Testis (tissue), 5 donors: ENCODE measurements at places on chromosomes 3 and 15. TPM values are rescaled to one million over a fixed set of nuclear protein-coding genes. Genes with fewer than 3 reads are reported as not detected.

GRCh38 chr3:128859630-128860029 is 19.8 kb upstream of the ACAD9 start:
- H3K4me3 ChIP-seq, result no peak overlapping the region
- no peaks in the 10 kb centered on the region for H3K36me3 ChIP-seq
- H3K4me1 ChIP-seq, result peaks cover 7% of the 10 kb centered on the region
- no peak for DNase-seq
- no peaks in the 10 kb centered on the region for H3K27me3 ChIP-seq

DNA sequence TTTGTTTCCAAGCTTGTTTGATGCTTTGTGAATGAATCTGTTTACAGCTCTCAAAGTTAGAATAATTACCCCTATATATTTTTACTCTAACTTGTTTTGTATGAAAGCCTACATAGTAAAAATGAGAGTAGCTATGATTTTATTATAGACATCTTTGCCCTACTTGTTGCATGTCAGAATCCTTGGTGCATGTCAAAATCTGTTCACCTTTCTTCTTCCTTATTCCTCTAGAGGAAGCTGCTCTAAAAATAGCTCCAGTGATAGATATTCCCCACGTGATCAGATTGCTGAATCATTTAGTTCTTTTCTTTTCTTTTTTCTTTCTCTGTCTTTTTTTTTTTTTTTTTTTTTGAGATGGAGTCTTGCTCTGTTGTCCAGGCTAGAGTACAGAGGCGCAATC is 39.8 kb downstream of the LRRC49 start:
- H3K27me3 ChIP-seq, result no peaks in the 10 kb centered on the region
- H3K4me3 ChIP-seq, result no peak overlapping the region
- no peak overlapping the region for H3K27ac ChIP-seq
- H3K36me3 ChIP-seq, result no peaks in the 10 kb centered on the region
- no peaks in the 10 kb centered on the region for H3K4me1 ChIP-seq
- DNase-seq, result no peak

DNA sequence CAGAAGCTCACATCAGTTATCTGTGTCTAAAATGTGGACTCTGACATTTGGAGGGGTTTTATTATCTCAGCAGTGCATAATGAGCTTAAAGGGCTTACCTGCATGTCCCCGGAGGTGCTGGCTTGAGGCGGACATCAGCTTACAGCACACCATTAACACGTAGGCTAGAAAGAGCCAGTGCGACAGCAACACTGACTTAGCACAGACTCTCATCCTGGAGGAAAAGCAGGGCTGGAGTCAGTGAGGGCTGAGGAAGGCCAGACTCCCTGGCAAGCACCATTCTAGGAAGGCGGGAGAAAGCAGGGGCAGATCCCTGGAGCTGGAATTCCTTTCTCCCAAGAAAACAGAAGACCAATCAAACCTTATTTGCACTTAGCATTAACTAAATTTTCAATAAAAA is 51.7 kb downstream of the TAFA4 start:
- H3K27me3 ChIP-seq, result no peaks in the 10 kb centered on the region
- no peak for DNase-seq
- H3K27ac ChIP-seq, result no peak overlapping the region
- no peak overlapping the region for H3K4me3 ChIP-seq

- no peak for DNase-seq
- no peak overlapping the region for H3K27ac ChIP-seq
- no peaks in the 10 kb centered on the region for H3K36me3 ChIP-seq
- H3K27me3 ChIP-seq, result no peaks in the 10 kb centered on the region
- H3K4me3 ChIP-seq, result no peak overlapping the region
- H3K4me1 ChIP-seq, result no peaks in the 10 kb centered on the region
These were observed 398.6 kb downstream of the ZIC1 start for GRCh38 chr3:147807776-147808175.

DNA sequence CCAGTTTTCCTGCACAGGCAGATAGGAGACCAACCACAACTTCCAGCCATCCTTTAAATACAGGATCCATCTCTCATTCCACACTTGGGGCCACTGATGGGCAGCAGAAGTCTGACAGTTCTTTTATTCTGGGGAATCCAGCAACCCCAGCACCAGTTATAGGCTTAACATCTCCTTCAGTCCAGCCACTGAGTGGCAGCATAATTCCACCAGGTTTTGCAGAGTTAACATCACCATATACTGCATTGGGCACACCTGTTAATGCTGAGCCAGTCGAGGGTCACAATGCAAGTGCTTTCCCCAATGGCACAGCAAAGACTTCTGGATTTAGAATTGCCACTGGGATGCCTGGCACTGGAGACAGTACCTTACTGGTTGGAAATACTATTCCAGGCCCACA is 2.9 kb downstream of the NPAP1 start:
- H3K4me3 ChIP-seq, result no peak overlapping the region
- no peak for DNase-seq

DNA sequence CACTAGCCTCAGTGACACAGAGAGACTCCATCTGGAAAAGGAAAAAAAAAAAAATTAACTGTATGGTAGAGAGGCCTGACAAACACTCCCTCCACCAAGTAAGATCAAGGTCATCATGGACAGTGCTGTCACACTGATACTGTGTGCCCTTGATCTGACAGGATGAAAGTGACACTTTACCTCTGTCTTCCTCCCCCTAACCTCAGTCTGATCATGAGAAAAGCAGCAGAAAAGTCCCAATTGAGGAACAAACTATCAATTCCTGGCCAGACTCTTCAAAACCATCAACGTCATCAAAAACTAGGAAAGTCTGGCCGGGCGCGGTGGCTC is 26.7 kb downstream of the PGPEP1L start:
- H3K27me3 ChIP-seq, result no peaks in the 10 kb centered on the region
- H3K4me3 ChIP-seq, result no peak overlapping the region
- H3K27ac ChIP-seq, result no peak overlapping the region
- no peaks in the 10 kb centered on the region for H3K36me3 ChIP-seq
- H3K4me1 ChIP-seq, result no peaks in the 10 kb centered on the region
- DNase-seq, result no peak

GRCh38 chr3:50450209-50450921 is 53.1 kb downstream of the CACNA2D2 start:
- no peaks in the 10 kb centered on the region for H3K36me3 ChIP-seq
- no peaks in the 10 kb centered on the region for H3K4me1 ChIP-seq
- peak; percentile 66 for DNase-seq

DNA sequence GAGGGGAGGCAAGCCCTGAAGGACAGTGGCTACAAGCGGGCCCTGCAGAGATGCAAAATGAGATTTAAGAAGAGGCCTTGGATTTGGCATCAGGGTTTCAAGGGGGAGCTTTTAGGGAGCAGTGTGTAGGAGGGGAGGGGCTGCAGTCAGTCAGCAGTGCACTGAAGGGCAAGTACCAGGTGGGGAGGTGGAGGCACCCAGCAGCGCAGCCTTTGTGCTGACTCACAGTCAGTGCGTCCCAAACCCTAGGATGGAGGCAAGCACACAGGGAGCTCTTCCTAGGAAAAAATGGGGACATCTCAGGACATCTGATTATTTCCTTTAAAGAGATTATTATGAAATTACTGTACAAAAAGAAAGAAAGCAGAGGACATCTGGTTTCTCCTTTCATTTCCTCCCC is 80.0 kb downstream of the AAGAB start:
- no peaks in the 10 kb centered on the region for H3K36me3 ChIP-seq
- H3K27me3 ChIP-seq, result no peaks in the 10 kb centered on the region
- no peak for DNase-seq
- H3K4me1 ChIP-seq, result no peaks in the 10 kb centered on the region
- H3K4me3 ChIP-seq, result no peak overlapping the region

DNA sequence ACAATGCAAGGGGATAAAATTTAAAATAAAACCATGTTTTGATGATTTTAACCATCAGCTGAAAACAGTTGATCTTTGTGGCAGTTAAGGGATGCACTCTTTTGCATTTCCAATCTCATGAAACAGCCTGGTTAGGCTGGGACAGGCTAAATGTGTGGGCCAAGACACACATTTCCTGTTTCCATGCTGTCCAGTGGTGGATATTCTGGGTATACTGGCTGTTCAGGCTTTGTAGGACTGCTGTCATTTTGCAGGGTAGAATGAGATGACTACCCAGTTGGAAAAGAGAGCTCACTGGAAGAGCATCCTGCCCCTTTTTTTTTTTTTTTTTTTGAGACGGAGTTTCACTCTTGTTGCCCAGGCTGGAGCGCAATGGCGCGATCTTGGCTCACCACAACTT is 42.0 kb upstream of the IP6K2 start:
- H3K4me3 ChIP-seq, result no peak overlapping the region
- H3K4me1 ChIP-seq, result no peaks in the 10 kb centered on the region
- no peaks in the 10 kb centered on the region for H3K36me3 ChIP-seq

DNA sequence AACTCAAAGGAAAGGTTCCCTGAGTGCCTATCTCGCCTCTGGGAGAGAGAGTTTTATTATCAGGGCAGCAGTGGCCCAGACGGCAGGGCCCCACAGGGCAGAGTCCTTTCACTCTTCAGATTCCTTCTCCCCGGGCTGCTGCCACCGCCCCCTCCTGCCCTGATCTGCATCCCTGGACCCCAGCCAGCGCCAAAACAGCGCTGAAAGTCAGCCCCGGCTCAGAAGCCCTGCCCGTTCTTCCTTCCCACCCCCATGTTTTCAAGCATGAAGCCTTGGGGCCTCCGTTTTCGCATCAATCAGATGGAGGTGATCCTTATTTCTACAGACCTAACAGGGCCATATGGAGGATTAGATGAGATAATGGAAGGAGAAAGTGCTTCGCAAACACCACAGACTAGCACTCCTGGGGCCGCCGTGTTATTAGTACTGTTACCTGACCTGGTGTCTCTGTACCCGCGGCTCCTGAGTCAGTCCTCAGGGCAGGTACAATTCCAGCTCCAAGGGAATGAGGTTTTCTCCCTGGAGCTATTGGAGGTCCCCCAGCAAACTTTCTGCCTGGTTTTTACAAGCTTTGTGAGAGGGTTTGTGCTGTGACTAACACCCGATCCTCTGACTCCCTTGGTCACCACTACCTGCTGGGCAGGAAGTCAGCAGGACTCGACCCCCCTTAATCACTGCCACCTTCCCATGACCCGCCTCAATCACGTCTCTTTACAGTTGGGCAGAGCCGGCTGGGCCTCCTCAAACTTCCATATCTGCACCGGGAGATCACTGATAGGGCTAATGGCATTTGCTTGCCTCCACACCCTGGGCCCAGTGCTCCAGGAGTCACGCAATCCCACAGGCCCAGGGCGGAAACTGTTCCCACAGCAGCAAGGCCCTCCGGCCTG is 39.5 kb upstream of the TSEN2 start:
- H3K27ac ChIP-seq, result no peak overlapping the region
- no peak for DNase-seq
- no peak overlapping the region for H3K4me3 ChIP-seq
- H3K36me3 ChIP-seq, result no peaks in the 10 kb centered on the region
- no peaks in the 10 kb centered on the region for H3K27me3 ChIP-seq
- H3K4me1 ChIP-seq, result peaks cover 9% of the 10 kb centered on the region

DNA sequence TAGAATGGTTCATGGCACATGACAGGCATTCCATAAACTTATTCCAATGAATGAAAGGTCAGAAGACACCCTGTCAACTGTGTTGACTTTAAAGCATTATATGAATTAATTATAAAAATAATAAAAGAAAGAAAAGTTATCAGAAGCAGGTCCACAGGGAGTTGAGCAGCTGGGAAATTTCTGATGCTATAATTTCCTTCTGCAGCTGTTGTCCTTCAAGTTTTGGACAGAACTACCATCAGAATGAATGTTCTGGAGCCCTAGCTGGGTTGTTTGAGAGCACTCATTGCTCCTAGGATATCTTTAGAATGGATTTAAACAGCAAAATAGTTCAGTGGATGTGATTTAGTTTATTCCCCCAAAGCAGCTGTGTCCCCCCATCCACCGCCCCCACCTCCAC is 232.4 kb upstream of the PROK2 start:
- DNase-seq, result no peak
- no peaks in the 10 kb centered on the region for H3K4me1 ChIP-seq
- H3K27me3 ChIP-seq, result no peaks in the 10 kb centered on the region
- H3K36me3 ChIP-seq, result no peaks in the 10 kb centered on the region
- H3K4me3 ChIP-seq, result no peak overlapping the region
- H3K27ac ChIP-seq, result no peak overlapping the region

DNA sequence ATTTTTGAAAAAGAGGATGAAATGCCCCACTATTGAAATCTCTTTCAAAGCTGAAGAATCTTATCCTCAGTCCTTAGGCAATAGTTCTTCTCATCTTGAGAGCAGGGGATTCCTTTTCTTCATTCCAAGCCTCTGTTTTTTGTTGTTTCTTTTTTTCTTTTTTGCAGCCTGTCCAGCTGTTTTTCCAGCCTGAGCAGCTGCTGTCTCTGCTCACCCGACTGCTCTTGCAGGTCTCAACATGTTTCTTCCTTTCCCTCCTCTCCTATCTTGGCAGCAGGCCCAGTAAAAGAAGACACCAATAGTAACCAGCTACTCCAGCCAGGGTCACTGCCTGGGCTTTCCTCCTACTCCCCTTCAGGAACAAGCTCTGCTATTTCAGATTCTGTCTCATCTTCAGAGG is 23.8 kb downstream of the MEX3B start:
- H3K4me3 ChIP-seq, result no peak overlapping the region
- H3K27me3 ChIP-seq, result no peaks in the 10 kb centered on the region
- no peaks in the 10 kb centered on the region for H3K36me3 ChIP-seq
- H3K4me1 ChIP-seq, result peaks cover 6% of the 10 kb centered on the region
- no peak overlapping the region for H3K27ac ChIP-seq

GRCh38 chr3:123692041-123692440 is 107.2 kb upstream of the HACD2 start:
- DNase-seq, result no peak
- no peaks in the 10 kb centered on the region for H3K36me3 ChIP-seq
- no peaks in the 10 kb centered on the region for H3K27me3 ChIP-seq
- H3K4me1 ChIP-seq, result peaks cover 38% of the 10 kb centered on the region
- no peak overlapping the region for H3K27ac ChIP-seq

- H3K27me3 ChIP-seq, result no peaks in the 10 kb centered on the region
- no peaks in the 10 kb centered on the region for H3K4me1 ChIP-seq
- H3K36me3 ChIP-seq, result no peaks in the 10 kb centered on the region
- no peak for DNase-seq
These were observed 40.4 kb downstream of the LYSMD4 start for GRCh38 chr15:99692825-99693224.

DNA sequence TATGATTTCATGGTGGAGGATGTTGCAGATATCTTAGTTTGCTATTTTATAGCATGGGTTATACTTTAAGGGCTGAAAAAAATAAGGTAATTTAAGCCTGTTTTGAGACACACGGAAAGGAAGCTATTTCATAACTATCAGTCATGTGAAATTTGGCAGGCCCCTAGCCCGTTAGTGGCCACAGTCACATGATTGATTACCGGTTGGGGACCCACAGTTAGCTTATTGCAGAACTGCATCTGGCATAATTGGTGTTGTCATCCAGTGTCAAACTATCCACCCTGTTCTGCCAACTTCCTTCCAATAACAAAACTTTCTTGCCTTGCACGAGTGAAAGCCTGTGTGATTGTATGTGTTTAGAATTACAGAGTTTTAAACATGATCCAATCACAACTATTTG is 35.2 kb downstream of the FNDC3B start:
- DNase-seq, result no peak
- H3K27me3 ChIP-seq, result no peaks in the 10 kb centered on the region

GPR160 gene
- 3.9 TPM for total RNA-seq

CCR4 gene
- 2.8 TPM for total RNA-seq

SH3GL3 gene
- 36.3 TPM for total RNA-seq

EXD1 gene
- 42.9 TPM for total RNA-seq

CFAP91 gene
- 47.6 TPM for total RNA-seq

ACKR2 gene
- 3.4 TPM for total RNA-seq

HYAL1 gene
- total RNA-seq, result 2.7 TPM
